ENCODE measurements at places on chromosomes 12 and 14. TPM values are rescaled to one million over a fixed set of nuclear protein-coding genes. Genes with fewer than 3 reads are reported as not detected.

The THTPA gene
- 16.0 TPM for polyA plus RNA-seq

- no peak for DNase-seq
Observed at GRCh38 chr12:71708658-71709057, 22.8 kb downstream of the TMEM19 start.

DNA sequence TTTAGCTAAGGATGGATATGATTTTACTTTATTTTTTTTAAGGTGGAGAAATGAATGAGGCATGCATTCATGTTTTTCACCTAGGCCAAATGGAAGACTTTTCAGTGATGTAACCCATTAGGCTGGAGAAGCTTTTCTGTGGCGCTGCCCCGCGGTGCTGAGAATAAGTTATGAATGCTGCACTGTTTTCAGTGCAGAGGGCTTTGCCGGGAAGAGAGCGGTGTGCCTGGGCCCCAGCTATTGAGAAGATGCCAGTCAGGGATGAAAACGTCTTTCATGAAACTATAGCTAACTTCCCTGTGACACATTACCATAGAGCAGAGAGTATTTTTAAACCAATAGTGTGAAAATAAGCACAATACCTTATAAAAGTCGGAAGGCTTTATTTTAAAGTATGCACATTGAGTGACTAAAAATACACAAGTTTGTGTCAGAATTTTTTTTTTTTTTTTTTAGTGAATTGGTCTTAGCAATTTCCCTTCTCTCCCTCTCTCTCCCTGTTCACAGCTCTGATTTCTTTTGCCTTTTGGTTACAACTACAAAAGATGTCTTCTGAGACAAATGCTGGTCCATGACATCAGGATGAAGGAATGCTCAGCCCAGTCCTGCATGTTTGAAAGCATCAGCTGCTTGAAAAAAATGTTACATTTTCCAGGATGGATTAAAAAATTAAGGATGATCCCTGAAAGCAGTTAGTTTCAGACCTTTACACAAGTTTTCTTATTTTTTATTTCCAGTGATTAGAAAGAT lies 48.3 kb downstream of the NPAS3 start:
- DNase-seq, result no peak

DNA sequence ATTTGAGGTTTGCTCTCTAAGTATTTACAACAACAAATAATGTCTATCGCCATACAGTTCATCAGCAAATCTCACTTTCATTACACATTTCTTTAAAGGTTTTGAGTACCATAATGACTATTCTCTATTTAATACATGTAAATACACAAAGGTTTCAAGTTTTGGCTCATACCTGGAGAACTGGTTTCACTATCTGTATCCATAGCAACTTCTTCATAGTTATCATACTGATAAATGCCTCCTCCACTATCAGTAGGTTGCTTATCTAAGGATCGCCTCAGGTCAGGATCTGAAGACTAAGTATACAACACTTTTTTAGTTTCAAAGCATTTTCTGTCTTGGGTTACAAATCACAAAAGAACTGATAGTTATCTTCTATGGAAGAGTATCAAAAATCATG lies 21.4 kb downstream of the ZFC3H1 start:
- no peak for DNase-seq

GRCh38 chr12:77947746-77948145 lies 117.1 kb downstream of the NAV3 start:
- DNase-seq, result no peak

GRCh38 chr12:89208661-89209096 lies 143.6 kb downstream of the DUSP6 start:
- no peak for DNase-seq

DNA sequence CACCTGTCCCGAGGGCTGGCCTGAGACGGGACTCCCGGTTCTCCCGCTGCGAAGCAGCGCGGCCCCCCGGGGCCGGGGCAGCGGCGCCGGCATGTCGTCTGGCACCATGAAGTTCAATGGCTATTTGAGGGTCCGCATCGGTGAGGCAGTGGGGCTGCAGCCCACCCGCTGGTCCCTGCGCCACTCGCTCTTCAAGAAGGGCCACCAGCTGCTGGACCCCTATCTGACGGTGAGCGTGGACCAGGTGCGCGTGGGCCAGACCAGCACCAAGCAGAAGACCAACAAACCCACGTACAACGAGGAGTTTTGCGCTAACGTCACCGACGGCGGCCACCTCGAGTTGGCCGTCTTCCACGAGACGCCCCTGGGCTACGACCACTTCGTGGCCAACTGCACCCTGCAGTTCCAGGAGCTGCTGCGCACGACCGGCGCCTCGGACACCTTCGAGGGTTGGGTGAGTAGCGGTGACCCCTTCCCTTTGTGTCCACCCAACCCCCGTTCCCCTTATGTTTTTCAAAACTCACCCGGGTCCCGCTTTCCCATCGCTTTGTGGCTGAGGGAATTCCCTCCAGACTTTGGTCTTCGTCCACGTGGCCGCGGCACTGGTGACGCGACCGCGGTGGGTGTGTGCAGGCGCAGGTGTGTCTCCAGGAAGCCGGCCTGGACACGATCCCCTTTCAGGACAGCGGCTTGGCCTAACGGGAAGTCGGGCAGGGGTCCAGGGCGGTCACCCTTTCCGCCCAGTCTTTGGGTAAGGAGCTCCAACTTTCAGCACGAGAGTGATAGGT lies 826 bp downstream of the PRKCH start:
- no peak for DNase-seq

The CCDC177 gene
- polyA plus RNA-seq, result not detected

- no peak for DNase-seq
Observed at GRCh38 chr14:100214770-100215083, 24.2 kb upstream of the YY1 start.

DNA sequence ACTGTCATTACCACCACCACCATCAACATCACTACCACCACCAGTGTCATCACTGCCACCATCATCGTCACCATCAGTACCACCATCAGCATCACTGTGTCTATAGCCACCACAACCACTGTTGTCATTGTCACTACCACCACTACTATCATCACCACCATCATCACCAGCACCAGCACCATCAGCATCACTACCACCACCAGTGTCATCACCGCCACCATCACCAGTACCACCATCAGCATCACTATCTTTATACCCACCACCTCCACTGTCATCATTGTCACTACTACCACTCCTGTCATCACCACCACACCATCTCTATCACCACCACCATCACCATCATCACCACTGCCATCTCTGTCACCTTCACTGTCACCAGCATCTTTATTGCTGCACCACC lies 60.6 kb downstream of the BEGAIN start:
- no peak for DNase-seq

DNA sequence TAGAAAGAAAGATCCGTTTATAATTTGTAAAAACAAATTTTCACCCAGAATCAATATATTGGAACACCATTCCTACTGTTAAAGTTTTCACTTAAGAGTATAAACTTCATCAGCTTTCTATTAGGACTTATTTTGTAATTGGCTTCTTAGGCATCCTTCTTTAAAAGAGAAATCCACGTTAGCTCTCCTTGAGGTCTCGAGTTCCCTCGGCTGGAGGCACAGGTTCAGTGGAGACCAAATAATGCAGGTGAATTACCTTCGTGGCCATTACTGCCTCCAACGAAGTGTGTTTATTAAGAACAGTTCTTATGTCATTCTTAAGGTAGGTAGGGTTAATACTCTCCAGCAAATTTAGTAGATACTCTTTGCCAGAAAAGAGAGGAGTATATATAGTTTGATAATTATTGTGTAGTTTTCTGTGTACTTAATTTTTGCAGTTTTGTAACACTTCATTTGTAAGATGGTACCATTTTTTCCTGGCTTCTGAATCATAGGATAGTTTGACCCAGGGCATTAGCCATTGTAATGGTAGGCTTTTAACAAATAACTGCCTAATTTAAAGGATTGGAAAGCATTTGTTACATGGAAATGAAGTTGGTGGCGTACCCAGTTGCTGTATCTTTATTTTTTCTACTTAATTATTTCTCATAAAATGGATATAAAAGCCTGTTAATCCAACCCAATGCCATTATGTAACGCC lies 2.2 kb downstream of the CALM1 start:
- no peak for DNase-seq

- DNase-seq, result peak; percentile 25
Observed at GRCh38 chr12:31647086-31647491, 12.4 kb upstream of the ETFBKMT start.

DNA sequence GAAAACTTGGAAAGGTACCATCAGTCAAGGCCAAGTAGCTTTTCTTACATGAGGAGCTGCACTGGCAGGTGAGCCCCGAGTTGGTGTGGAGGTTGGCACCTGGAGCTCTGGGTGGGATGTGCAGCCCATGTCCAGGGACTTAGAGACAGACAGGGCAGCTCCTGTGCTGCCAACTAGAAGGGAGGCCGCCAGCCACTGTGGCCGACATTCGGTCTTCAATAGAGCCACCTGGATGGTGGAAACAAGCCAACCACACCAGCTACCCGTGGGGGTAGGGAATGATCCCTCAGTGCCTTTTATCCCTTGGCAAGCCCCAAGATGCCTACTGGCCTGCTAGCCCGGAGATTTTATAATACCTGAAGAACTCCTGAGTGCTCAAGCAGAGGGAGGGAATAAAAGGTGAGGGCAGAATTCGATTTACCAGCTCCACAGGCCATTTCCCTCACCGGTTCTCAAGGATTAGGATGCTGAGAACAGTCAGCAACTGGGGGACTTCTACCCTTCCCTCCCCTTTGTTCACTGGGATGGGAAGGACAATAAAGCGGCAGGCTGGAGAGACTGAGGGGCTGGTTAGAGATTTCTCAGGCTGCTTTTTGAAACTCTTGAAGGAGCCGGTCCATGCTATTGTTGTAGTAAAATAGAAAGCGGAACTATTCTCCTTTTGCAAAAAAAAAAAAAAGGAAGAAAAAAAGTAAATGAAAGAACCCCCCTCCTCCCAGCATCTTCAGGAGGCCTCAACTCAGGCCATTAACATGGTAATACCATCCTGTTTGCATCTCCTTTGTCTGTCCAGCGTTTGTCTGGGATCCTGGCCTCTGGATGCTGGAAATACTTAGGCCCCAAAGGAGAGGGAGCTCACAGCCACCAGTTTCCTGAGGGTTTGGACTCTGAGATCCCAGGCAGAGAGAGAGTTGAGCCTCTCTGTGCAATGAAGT lies 321.6 kb downstream of the ZFP36L1 start:
- peak; percentile 56 for DNase-seq

The PTCSC3 gene
- not detected for polyA plus RNA-seq

DNA sequence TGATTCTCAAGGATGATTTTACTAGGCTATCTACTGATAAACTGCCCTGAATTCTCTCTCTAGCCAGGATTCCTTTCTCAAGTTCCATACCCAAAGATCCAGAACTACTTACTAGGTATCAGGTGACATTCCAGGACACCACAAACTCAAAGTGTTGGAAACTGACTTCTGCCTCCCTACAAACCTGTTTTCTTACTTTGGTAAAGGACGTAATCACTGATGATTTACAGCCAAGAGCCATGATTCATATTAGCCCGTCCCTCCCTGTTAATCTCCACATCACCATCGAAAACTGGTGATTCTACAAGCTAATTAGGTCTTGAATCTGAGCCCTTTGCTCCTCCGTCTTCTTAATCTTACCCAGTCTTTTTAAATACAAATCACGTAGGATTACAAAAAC lies 1.0 kb upstream of the ATG14 start:
- DNase-seq, result no peak

The PLCZ1 gene
- polyA plus RNA-seq, result not detected

- no peak for DNase-seq
Observed at GRCh38 chr12:96522690-96523089, 33.3 kb downstream of the CFAP54 start.

- DNase-seq, result no peak
Observed at GRCh38 chr14:95770777-95771176, 56.9 kb upstream of the TCL1A start.

GRCh38 chr14:22781301-22781991 lies 15.0 kb downstream of the OXA1L start:
- no peak for DNase-seq

The EGLN3 gene
- polyA plus RNA-seq, result not detected

The KRT3 gene
- polyA plus RNA-seq, result not detected

DNA sequence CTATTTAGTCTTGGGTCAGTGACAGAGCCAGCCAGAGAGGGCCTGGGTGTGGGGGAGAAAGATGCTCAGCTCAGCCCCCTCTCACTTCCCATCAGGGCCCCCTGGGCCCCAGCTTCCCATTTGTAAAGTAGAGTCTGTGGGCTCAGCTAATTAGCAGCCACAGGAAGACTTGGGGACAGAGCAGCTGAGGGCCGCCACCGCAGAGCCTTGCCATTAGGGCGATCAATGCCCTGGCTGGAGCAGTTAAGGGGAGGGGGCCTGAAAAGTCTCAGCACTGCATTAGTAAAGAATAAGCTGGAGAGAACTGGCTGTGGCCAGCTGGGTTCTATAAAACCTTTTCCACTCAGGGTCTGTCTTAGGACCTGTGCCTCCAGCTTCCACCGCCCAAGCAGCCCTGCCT lies 2.7 kb downstream of the PLEKHD1 start:
- no peak for DNase-seq

- no peak for DNase-seq
Observed at GRCh38 chr12:120847392-120847791, 56.8 kb downstream of the SPPL3 start.

- no peak for DNase-seq
Observed at GRCh38 chr14:38950676-38951075, 152.4 kb downstream of the SEC23A start.

The KLRG1 gene
- polyA plus RNA-seq, result 0.40 TPM

DNA sequence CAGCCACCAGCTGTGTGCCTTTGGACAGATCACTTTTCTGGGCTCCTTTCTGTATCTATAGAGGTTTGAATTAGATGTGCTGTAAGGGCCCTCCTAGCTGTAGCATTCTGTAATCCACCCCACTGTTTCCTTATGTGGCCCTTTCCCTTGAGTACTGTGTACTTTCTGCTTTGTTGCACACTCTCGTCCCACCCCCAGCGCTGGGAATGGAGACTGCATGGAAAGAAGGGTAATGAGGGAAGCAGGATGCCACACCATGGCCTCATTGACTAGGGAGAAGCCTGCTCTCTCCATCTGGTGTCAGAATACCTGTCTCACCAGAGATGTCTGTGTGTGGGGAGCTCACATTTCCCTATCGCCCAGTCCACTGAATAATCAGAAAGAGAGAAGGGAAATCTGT lies 13.6 kb upstream of the GALNT16 start:
- no peak for DNase-seq

DNA sequence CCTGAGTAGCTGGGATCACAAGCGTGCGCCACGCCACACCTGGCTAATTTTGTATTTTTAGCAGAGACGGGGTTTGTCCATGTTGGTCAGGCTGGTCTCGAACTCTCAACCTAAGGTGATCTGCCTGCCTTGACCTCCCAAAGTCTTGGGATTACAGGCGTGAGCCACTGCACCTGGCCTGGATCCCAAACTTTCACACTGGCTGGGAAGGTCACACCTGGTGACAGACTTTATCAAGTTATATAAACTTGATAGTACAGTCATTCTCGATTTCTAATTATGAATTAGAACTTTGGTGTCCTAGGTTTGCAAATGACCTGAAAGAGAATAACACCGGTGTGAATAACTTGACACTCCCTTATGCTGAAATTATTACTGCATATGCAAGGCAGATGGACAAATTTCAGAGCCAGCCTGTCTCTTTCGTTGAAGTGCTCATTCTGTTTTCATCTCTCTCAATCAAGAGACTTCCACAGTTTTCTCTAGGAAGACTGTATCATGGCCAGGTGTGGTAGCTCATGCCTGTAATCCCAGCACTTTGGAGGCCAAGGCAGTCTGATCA lies 5.9 kb downstream of the PLBD1 start:
- DNase-seq, result no peak

GRCh38 chr12:129719416-129719815 lies 184.4 kb downstream of the TMEM132D start:
- DNase-seq, result no peak

The PPFIA2 gene
- polyA plus RNA-seq, result not detected

The SLC6A13 gene
- not detected for polyA plus RNA-seq

GRCh38 chr12:22687361-22688076 lies 62.5 kb downstream of the ETNK1 start:
- no peak for DNase-seq

The CPM gene
- 26.0 TPM for polyA plus RNA-seq
